Astrocyte of the hippocampus (primary cell): ENCODE measurements at places on chromosomes 7 and 10.
A peak's percentile ranks its signal among the peaks of the same experiment; 100 is the strongest.

DNA sequence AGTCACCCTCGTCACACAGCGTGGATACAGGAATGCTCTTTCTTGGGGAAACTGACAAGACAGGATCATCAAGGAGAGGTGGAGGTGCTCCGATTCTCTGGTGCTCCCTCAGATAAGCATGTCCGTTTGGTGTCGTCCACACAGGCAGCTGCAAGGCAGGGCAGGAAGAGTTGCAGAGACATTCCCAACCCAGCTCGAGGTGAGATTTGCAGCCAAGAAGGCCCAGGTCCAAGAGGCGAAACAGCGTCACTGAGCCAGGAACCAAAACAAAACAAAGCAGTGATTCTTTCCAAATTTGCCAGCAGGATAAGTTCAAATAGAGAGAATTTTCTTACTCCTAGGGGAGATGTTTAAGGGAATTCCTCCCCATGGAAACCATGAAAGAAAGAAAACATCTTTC is 386.5 kb upstream of the PFKP start:
- DNase-seq, result peak; percentile 1

GRCh38 chr7:91330191-91330808 is 66.1 kb downstream of the FZD1 start:
- no peak for DNase-seq

GRCh38 chr7:55641811-55642210 is 69.5 kb upstream of the VOPP1 start:
- no peak for DNase-seq

GRCh38 chr7:24201226-24201625 is 82.8 kb upstream of the NPY start:
- no peak for DNase-seq

GRCh38 chr7:93092757-93093370 is 24.9 kb downstream of the SAMD9 start:
- DNase-seq, result peak; percentile 19

- DNase-seq, result peak; percentile 35
These were observed 251.0 kb downstream of the NSUN6 start for GRCh38 chr10:18400201-18400905.

DNA sequence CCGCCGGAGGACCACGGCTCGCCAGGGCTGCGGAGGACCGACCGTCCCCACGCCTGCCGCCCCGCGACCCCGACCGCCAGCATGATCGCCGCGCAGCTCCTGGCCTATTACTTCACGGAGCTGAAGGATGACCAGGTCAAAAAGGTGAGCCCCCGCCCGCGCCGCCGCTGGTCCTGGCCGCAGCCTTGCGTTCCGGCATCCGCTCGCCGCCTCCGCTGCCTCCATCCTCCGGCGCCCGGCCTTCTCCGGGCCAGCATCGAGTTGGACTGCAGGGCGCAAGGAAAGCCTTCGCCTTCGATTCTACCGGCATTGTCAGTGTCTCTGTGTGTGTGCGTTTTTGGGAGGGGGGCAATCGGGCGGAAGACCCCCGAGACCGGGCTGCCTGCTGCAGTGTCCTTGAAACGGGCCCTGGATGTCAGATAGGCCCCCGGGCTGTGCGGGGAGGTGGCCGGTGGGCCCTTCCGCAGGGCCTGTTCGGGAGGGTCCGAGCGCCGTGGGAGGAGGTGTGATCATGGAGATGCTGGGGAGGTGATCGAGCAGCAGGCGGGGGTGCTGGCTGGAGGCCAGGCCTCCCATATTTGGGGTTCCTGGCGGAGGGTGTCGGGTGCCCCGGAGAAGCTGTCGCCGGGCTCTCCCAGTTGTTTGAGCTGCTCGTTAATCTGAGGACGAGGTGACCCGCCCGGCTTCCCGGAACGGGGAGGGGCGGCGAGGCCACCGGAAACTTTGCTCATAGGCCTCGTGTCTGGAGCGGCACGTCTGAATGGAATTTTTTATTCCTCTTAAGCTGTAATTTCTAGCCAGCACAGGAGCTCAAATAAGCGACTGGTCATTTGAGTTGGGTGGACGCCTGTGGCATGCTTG is 40.8 kb downstream of the HK1 start:
- DNase-seq, result peak; percentile 79

DNA sequence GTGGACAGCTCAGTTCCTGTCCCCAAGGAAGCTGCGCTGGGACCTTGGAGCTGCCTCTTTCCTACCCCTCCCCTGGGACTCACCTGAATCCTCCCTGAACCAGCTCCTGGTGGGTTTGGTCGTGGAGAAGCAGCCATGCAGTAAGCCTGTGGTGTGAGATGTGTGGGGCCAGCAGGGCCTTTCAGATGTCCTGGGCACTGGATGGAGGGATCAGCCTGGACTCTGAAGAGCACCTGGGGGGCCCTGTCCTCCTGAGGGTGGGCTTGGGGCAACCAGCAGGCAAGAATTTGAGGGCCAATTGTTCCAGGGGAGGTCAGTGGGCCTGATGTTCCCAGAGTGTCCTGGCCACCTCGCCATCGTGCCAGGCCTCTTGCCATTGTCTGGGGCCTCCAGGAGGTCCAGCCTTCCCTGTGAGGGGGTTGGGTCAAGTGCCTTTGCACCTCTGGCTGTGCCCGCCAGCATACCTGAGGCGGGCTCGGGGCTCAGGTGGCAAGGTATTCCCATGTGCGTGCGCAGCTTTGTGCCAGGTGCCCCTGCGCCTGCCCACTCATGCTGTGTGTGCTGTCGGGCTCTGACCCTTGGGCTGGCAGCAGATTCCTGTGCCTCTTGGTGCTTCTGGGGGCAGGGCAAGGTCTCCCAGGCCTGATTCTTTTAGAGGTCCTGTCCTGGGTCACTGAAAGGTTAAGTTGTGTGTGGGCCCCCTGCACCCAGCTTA is 7.3 kb downstream of the TRIM8 start:
- DNase-seq, result no peak

DNA sequence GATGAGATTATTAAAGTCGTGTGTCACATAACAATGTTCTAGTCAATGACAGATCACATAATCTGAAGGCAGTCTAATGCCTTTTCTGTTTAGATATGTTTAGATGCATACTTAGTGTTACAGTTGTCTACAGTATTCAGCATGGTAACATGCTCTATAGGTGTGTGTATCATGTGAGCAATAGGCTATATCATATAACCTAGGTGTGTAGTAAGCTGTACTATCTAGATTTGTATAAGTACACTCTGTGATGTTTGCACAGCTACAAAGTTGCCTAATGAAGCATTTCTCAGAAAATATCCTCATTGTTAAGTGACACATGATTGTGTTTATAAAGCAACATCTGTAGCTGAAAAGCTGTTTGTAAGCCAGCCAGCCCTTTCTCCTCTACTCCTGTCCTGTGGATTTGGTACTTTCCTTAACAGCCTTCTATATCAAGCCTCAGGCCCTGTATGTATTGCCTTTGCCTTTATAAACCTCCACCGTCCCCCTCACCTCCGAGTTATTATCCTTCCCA is 6.3 kb downstream of the HECTD2 start:
- DNase-seq, result no peak

- no peak for DNase-seq
These were observed 238.6 kb upstream of the LRRN3 start for GRCh38 chr7:110852156-110852940.

- DNase-seq, result peak; percentile 86
These were observed 76.4 kb upstream of the LRRC17 start for GRCh38 chr7:102836191-102836919.

DNA sequence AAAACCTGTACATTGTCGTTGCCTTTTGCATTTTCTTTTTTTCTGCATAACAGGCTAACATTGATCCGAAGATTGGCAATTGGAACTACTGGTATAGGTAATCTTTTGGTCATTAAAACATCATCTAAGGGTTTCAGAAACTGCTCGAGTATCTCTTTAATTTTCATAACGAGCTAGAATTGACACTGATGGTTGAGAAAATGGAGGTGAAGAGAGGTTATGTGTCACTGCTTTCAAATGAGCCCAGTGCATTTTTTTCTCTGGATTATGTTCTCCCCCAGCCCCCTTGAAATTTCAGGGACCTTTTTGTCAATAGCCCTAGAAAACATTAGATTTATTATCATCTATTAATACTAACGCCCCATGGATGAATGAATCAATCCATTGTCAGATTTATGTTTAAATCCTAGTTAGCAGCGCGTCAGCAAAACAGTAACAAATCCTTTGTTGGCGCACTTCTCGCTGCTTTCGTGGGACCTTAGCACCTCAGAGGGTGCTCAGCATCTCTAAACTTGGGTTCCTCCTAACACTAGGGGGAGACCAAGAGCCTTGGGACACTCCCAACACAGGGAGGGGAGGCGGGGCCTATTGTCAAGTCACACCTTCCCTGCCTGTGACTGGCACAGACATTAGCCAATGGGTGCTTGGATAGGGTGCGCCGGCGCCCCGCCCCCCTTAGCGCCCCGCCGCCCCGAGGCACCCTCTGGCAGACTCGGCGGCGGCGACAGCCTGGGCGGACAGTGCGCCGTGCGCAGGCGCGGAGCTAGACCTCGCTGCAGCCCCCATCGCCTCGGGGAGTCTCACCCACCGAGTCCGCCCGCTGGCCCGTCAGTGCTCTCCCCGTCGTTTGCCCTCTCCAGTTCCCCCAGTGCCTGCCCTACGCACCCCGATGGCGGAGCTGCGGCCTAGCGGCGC is at the start of gene SUFU:
TSS of gene SUFU (plus strand) at position 709 of the 915 bp plus-strand sequence. CDS start at position 890, 181 bp downstream.
- peak; percentile 99 for DNase-seq

GRCh38 chr7:137928626-137929025 is 73.3 kb downstream of the CREB3L2 start:
- DNase-seq, result peak; percentile 30

DNA sequence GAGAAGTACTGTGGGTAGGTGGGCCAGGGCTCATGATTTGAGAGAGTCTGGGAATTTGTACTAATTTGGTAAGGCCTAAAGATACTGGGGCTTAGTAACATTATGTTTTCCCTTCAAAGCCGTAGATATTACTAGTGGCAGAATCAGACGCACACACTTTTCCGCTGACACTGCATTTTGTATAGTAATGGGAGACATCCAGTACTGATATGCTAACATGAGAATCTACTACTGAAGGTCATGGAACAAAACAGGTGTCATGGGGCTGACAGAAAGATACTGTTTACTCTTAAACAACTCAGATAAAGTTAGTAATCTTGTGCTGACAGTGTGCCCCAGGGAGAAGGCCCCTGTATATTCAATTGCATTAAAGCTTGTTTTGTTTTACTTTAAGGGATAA is 11.1 kb upstream of the GIMAP7 start:
- no peak for DNase-seq
